Metanephros (tissue), 2 donors: ENCODE measurements at places on chromosomes 16 and 17. TPM values are rescaled to one million over a fixed set of nuclear protein-coding genes. Genes with fewer than 3 reads are reported as not detected.

TSPAN10 gene
- 3.9 TPM for total RNA-seq

PLA2G10 gene
- not detected for total RNA-seq

KCNH6 gene
- 2.1 TPM for total RNA-seq

HIGD1B gene
- total RNA-seq: 0.76 TPM

PITPNC1 gene
- 13.4 TPM for total RNA-seq

GAS7 gene
- total RNA-seq: 37.9 TPM

ZP2 gene
- not detected for total RNA-seq
